ENCODE measurements at places on chromosomes 1 and 21.

GRCh38 chr1:154839691-154840090 lies 30.4 kb downstream of the KCNN3 start:
- no peak for DNase-seq

DNA sequence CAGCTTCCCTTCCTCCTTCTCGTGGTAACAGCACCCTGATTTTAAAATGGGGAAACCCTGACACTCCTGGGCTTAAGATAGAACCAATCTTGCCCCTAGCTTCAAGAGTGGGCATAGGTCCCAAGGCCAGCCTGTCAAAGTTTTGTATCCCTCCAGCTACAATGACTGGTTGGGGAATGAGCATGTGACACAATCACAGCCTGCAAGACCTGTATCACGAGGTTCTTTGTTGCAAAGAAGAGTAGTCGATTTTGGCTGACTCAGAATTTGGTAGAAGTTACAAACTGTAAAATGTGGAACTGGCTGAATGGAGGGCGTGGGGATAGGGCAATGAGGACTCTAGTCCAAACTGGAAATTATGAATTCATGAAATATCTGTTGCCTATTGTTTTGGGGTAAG lies 18.7 kb downstream of the CTSK start:
- no peak for DNase-seq

- no peak for DNase-seq
These were observed 56.0 kb downstream of the KANK4 start for GRCh38 chr1:62263006-62263813.

GRCh38 chr1:55662875-55663274 lies 447.7 kb upstream of the USP24 start:
- DNase-seq, result no peak

DNA sequence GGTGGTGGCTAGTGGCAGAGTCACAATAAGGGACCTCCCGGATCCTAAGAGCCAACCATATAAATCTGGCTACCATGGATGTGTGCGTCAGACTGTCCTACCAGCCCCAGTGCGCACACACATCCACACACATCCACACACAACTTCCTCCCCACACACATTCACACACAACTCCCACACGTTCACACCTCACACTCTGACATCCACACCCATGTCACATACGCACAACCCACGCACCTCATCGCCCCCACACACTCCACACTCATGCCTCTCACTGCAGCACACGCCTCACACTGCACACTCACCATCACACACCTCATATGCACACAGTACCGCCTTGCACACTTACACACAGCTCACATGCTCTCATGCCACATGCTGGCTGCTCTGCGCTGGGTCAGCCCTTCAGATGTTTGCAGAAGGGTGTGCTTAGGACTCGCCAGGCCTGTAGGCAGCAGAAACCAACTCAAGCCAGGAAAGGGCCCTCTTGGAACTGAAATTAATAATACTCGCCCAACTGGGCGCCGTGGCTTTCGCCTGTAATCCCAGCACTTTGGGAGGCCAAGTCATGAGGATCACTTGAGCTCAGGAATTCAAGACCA lies 3.0 kb downstream of the LDLRAD2 start:
- no peak for DNase-seq

DNA sequence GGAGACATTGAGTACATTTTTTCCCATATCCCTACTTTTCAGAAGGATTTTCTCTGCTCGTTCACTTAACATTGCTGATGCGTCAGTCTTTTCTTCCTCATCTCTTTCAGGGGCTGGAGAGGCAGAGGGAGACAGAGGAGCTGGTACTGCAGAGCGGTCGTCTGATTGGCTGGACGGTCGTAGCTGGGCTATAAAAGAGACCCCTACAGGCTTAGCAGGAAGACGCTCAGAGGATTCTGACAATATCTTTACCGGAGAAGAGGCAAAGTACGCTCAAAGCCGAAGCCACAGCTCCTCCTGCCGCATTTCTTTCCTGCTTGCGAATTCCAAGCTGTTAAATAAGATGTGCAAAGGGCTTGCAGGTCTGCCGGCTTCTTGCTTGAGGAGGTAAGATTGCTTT lies at the start of gene RGS4:
TSS of gene RGS4 (plus strand) at position 220 of the 400 bp plus-strand sequence. CDS start at position 344, 124 bp downstream.
- DNase-seq, result peak; percentile 96

DNA sequence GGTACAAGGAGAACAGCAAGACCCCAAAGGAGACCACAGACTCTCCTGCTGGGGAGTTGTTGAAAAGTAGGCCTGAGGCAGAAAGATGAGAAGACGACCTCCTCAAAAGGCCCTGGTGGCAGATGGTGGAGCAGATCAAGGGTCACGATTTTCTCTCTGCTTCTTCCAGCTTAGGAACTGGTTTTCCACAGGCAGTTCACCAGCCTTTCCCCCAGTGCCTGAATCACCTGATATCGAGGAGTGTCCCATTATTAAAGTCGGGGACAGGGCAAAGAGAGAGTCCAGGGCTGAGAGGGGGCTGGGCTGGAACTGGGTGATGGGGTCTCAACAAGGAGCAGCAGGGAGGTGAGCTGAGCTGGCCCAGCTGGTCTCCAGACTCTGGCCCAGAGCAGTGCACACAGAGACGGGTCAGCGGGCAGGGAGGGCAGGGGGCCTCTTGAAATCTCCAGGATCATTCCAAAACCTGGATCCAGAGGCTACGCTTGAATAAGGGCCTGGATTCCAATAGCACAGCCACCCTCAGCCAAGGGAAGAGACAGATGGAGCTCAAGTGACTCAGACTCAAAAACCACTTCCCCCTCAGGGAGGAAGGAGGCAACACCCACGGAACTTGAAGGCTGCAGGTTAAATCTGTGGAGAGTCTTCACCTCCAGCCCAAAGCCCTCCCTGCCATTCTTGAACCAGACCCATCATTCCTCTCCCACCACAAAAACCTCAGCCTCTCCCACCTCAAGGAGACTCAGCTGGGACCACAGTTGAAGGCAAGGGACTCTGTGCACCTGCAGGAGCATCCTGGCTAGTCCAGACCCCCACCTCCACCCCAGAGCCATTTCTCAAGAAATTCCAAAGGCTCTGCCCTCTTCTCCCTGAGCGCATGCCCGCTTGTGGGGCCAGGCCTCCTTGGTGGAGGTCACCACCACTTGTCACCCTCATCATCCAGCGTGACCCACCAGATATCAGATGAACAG lies at the start of gene S100A5:
TSS of gene S100A5 (minus strand) at position 541 of the 968 bp plus-strand sequence. CDS start 743 bp downstream, outside the sequence.
- peak; percentile 59 for DNase-seq

GRCh38 chr21:43662286-43662685 lies 2.9 kb downstream of the RRP1B start:
- DNase-seq, result no peak
